ENCODE measurements at places on chromosomes 2 and 18.

GRCh38 chr2:145849466-145849865, 1329.5 kb upstream of the ZEB2 start:
- no peak for DNase-seq

- DNase-seq, result no peak
Measured at GRCh38 chr2:39914949-39915348, 135.9 kb upstream of the THUMPD2 start.

DNA sequence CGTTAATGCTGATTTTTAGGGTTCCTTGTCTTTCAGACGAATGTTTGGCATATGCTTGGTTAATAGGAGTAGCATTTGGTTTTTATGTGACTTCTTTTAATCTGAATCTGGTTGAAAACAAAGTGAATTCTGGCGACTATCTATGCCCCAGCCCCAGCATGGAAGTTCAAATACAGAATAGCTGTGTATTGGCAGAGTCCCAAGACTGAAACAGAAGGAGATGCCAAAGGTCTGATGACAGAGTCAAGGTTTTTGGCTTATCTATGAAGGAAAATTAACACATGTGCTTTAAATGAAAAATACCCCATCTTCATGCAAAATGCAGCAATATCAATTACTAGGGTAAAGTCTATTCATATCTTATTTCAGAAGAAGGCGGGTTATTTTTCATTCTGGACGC, 734.8 kb upstream of the NXPH2 start:
- no peak for DNase-seq

- DNase-seq, result no peak
Measured at GRCh38 chr18:25019931-25020330, 332.0 kb downstream of the ZNF521 start.
